ENCODE measurements at places on chromosomes 2 and 18.

DNA sequence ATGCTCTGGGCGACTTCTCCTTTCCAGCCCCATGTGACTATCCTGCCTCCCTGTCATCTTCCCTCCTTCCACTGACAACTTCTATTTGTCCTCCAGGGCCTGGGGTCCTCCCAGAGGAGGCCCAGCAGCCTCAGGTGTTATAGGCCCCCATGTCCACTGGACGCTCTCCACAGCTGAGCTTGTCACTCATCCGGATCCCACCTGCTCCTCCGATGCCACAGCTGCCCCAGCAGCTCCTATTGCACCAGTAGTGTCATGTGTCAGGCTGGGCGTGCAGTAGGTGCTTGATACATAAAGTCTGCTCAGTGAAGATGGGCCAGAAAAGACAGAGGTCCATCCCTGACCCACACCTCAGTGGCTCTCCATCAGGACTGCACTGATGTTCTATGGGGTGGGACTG, 305.7 kb upstream of the MYT1L start:
- no peak for DNase-seq

GRCh38 chr2:62040926-62041325, 135.5 kb downstream of the COMMD1 start:
- no peak for DNase-seq

- no peak for DNase-seq
These were observed 215.8 kb upstream of the ITGA4 start for GRCh38 chr2:181241366-181241765.

DNA sequence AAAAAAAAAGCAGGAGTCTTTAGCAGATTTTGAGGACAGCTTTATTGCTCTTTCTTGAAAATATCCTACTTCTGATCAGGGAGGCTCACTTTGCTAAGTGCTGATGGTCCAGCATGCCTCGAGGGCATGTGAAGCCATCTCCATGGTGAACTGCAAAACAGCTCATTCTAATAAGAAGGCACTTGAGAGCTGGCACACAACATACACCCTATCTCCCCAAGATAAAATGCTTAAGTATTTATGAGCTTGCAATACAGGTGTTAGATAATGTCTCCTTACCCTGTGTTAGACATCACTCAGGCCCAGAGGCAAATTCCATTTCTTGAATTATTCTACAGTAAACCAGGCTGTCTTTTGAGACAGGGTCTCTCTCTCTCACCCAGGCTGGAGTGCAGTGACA, 2.7 kb downstream of the ENOSF1 start:
- no peak for DNase-seq

DNA sequence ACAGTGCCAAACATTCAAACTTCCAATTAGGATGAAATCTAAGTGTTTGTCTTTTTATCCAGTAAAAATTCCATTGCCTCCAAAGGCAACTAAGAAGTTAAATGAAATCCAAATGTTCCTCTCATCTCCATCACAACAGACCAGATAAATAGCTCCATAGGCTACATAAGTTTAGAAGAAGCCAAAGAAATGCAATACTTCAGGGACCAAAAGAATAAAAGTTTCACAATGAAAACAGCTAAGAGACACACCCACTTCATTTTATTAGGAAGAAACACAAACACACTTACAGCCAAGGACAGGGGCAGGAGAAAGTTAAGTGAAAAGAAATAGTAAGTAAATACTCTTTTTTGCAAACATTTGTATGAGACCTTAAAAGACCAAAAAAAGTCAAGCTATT, 88.5 kb upstream of the CCDC150 start:
- DNase-seq: no peak

DNA sequence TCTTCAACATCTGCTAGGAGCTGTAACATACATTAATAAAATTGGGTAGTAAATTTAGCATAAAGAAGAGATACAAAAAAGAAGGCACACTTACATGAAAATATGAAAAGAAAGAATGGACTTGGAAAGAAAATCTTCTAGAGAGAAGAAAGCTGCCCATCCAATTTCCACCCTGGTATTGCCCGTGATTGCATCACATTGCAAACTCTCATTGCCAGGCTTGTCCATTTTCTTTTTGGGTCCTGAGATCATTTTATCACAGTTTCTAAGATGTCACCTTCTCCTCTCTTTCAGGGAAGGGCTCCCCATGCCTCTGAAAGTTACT, 321.5 kb downstream of the RND3 start:
- DNase-seq: no peak

GRCh38 chr2:215361211-215361875, 49.5 kb downstream of the ATIC start:
- DNase-seq: no peak

- no peak for DNase-seq
These were observed 153.7 kb upstream of the NCK2 start for GRCh38 chr2:105590780-105591660.

GRCh38 chr2:163401481-163401880, 334.3 kb downstream of the FIGN start:
- no peak for DNase-seq

DNA sequence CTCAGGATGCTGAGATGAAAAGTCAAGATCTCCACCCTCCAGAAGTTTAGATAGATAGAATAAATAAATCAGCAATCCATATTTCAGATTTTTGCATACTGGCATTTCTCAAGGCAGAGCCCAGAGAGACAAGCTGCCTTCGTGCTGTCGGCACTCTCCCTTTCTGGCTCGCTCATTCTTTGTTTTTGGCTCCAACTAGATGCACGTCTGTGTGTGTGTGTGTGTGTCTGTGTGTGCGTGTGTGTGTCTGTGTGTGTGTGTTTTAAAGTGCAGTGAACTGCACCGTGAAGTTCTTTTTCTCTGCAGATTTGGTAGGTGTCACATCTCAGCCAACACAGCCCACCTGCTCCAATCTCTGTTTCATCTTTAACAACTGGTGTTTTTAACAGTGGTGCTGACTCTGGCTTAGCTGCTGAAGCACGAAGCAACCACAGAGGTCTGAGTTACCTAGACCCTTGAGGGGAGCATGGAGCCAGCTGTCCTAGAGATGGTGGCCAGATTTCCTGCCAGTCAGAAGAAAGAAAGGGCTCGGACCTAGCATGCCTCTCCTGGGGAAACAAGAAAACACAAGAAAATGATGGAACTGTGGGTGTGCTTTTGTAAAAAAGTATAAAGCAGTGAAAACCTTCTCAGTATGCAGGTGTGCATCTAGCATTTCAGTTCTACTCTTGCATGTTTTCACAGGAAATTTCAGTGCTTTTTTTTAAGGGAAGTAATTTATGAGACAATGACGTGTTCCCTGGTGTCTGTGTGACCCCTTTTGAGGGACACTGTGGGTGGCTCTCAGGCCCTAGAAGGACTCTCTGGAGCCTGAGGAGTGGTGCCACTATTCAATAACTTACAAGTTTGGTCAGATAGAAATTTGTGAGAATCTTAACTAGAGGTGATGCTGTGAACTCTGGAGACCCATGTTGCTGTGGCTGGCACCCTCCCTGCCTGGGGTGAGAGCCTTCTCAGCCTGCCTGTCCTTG, 364.3 kb downstream of the RNF144A start:
- no peak for DNase-seq

DNA sequence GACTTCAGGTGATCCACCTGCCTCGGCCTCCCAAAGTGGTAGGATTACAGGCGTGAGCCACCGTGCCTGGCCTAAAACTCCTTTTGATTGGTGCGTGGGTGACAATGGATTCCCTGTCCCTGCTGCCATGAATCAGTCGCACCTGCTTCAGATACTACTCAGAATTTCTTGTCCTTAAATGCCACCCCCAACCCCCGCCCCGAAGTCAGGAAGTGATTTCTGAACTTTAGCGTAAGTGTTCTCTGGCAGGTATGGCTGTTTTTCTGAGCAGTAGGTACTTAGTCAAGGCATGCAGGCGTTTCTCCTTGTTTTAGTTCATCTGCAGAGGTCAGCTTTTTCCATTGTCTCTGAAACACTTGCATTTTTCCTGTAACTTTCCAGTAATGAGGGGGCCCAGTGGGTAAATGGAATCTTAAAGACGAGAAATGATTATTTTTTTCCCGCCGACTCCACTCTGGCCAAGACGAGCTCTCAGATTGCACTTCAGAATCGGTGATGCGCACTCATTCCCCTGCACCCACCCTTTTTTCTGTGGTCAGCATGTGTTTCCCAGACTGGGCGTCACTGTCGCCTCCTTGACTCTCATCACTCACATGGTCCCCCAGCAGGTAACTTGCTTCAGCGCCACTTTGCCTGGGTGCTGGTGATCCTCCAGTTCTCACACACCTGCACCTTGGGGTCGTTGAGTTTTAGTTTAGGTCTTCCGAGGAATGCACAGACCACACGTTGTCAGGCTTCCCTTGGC, 179.7 kb downstream of the GBX2 start:
- DNase-seq: no peak

DNA sequence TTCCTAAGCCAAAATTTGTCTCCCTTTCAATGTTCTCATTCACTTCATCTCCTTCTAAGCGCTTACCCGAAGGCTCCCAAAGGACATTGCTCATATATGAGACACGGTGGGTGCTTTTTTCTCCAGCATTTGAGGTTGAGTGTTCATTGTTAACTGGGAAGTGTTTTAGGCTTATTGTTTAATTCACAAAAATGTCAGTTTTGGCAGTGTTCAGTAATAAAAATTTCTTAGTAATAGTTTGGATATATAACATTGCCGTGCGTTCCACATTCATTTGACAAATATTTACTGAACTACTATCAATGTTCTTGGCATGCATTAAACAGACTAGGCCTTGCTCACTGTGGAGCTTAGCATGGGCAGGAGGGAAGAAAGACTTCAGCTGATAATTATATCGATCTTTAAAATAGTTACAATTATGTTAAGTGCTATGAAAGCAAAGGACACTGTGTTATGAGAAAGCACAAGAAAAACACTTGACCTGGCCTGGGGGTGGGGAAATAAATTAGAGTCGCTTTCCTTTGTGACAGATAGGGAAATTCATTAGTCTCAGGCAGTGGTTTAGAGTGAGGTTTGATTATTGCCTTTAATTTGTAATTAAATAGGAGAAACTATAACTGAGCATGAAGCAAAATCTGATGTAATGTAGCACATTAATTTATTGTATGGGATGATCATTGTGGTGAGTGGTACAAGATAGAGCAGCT, 82.2 kb upstream of the DOCK10 start:
- DNase-seq: no peak

GRCh38 chr2:47072728-47073191, 82.3 kb downstream of the STPG4 start:
- DNase-seq: no peak

DNA sequence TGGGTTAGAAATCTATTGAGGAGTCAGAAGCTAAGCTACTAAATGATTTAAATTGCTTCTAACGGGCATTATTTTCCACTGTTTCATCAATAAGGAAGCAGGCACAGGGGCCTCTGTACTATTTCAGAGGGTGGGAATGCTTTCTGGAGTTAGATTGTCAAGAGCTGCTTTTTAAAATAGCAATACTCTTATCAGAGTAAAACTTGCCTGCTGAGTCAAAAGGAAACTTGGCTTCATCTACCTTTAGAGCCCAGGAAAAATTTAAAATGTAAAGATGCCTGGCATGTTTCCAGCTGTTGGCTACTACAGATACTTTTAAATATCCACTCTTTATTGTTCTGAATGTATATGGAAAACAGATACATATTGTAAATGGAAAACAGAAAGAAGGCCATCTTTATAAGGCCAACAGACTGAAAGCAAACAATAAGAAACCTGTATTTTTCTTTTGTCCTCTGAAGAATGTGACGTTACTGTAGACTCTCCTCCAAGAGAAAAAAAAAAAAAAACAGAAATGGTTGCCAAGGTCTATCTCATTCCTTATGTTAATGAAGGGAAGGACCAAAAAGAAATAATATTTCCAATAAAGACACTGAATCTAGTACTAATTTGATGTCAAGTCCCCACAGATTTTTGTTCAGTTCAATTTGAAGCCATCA, 79.1 kb downstream of the FIGN start:
- no peak for DNase-seq

DNA sequence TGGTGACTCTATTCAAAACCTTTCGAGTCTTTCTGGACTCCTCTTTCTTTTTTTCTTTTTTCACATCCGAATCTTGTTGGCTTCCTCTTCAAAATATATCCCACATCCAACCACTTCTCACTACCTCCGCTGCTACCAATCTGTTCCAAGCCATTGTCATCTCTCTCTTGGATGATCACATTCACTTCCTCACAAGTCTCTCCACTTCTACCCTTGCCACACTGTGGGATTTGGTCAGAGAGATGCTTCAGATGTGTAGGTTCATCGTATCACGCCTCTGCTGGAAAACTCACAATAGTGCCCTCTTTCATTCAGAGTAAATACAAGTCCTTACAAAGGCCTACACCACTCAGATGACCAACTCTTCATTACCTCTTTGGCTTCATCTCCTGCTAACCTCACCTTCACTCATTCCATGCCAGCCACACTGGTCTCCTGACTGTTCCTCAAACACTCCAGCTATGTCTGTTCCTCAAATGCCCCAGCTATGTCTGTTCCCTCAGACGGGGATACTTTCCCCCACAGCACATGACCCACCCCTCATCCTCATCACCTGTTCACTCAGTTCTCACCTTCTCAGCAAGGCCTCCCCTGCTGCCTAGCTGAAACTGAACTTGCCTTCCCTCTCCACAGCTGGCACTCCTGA, 67.2 kb upstream of the PELI1 start:
- DNase-seq: no peak

DNA sequence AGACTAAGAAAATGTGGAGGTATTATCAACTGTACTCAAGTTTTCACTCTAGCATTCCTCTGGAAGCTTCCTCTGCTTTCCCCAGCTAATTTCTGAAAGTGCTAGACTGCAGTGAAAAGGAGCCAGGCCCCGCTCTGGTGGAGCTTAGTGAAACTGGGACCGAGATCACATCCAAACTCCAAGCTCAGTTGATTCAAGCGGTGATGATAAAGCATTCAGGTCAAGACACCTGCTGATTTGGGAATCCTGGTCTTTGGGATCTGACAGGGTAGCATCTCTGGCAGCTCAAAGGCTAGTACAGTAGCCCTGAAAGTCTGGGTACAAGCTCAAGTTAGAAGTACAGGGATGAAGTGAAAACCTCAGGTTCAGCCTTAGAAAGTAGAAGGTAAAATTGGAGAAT, 120.2 kb upstream of the CRIM1 start:
- DNase-seq: no peak

- DNase-seq: no peak
These were observed 283.7 kb downstream of the SUCLG1 start for GRCh38 chr2:84175340-84175739.

GRCh38 chr18:2410688-2411087, 160.6 kb downstream of the METTL4 start:
- no peak for DNase-seq

DNA sequence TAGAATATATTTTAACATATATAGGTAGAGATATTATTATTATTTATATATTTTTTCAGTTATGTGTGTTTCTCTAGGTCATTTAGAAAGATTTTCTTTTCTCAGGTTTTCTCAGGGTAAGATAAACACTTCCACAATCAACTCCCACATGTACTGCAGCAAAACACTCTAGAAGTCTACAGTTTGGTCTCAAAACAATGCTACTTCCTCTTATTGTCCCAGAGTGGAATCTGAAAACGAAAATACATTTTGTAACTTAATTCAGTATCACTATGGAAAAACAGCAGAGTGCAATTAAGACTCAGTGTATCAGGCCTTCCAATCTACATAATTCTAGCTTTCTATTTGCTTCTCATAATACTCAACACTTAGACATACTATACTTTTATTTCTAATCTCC, 190.1 kb upstream of the SLC35G4 start:
- DNase-seq: no peak
